ENCODE measurements at places on chromosomes 1 and 21. TPM values are rescaled to one million over a fixed set of nuclear protein-coding genes. Genes with fewer than 3 reads are reported as not detected.

LCE3D gene
- not detected for total RNA-seq

VTCN1 gene
- 0.23 TPM for total RNA-seq

A3GALT2 gene
- total RNA-seq, result 0.36 TPM

CRYBG2 gene
- not detected for total RNA-seq

SPRR1A gene
- total RNA-seq, result not detected

- DNase-seq, result peak; percentile 71
These were observed 21.8 kb downstream of the POFUT2 start for GRCh38 chr21:45265721-45266517.

- no peak for DNase-seq
These were observed 16.6 kb downstream of the MX1 start for GRCh38 chr21:41442481-41443186.

- DNase-seq, result no peak
These were observed 53.5 kb upstream of the CTTNBP2NL start for GRCh38 chr1:112342558-112342957.

DNA sequence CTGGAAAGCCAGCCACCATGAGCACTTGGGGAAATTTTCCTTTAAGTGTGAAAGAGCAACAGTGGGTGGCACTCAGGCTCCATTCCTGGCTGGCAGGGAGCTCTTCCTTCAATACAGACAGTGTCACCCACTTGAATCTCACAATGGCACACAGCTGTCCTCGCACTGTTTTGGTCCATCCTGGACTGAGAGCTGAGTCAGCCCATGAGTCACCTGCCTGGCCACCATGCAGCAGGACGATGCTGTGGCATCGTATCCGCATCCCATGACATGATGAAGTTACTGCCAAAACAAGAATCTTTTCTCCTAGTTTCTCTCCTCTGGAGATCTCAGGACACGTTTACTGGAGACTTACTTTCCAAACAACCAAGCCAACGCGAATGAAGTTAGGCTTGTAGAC is 6.0 kb downstream of the TMPRSS2 start:
- DNase-seq, result no peak

DNA sequence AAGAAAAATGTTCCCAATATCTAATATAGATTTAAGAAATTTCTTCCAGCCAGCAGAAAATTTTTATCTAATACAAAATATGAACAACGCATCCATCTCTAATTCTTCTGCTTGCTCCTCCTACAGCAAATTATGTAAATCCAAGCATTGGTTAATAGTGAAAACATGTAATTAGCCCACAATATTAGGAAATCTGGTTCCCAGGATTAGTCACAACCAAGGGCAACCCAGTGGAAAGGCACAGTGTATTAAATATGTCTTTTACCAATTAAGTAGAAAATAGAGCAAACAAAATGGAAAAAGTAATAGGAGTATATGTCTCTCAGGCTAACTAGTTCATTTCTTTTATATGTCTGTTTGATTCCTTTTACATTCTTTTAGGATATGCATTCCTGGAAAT is 59.4 kb upstream of the IFI44L start:
- no peak for DNase-seq

- DNase-seq, result no peak
These were observed 215.5 kb downstream of the RRAGC start for GRCh38 chr1:38644092-38644491.

DNA sequence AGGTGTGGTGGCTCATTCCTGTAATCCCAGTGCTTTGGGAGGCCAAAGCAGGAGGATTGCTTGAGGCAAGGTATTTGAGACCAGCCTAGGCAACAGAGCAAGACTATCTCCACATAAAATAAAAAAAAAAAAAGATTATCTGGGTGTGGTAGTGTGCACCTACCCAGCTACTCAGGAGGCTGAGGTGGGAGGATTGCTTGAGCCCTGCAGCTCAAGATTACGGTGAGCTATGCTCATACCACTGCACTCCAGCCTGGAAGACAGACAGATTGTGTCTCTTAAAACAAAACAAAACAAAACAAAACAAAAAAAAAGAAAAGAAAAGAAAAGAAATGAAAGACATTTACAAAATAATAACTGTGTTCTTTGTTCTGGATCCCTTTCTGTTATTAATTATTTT is 6.1 kb upstream of the TLCD4 start:
- no peak for DNase-seq

- DNase-seq, result no peak
These were observed 14.6 kb upstream of the EPRS1 start for GRCh38 chr1:220060876-220061275.

DNA sequence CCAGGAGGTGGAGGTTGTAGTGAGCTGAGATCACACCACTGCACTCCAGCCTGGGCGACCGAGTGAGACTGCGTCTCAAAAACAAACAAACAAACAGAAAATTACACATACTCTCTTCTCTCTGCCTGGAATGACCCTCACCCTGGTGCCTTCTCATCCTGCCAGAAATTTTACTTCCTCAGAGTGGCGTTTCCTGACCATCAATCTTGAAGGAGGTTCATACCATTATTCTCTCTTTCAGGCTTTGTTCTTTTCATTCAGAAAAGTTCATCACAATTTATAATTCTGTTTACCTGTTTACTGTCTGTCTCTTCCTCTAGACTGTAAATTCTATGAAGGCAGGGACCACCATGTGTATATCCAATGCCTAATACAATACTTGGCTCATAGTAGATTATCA is 79.3 kb downstream of the RPS6KA1 start:
- DNase-seq, result no peak

Data from aorta (tissue), 5 donors.